ENCODE measurements at places on chromosomes 6 and 20.

DNA sequence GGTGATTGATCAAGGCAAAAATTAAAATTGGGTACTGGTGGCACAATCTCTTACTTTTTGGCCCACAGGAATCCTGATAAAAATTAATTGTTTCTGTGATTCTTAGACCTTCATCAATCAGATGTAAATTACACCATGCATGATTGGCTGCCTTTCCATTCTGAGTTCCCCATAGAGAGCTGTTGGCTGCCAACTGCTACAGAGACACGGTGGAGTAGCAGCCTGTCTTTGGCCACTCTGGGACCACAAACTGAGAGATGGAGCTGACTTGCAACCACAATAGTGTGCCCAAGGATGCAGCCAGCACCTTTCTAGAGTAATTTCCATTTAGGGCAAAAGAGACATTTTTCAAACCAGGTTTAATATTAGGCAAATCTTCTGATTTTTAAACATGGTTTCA, 274.3 kb upstream of the MMS22L start:
- no peak for DNase-seq

DNA sequence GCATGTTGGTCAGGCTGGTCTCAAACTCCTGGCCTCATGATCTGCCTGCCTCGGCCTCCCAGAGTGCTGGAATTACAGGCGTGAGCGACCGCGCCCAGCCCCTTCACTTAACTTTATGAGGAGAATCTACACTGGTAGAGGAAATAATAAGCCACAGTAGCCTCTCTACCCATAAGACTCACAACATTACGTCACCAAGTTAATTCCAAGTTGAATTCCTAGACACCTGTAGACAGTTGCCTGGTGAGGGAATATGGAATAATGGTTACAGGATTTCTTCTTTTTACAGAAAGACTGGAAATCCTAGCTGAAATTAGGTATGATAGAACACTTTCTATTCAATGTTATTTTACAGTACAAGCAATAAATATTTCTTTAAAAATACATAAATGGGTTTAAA, 854.5 kb upstream of the EYS start:
- DNase-seq = no peak

- DNase-seq = no peak
Measured at GRCh38 chr6:86938814-86939213, 1.5 kb downstream of the HTR1E start.

- DNase-seq = no peak
Measured at GRCh38 chr20:51034988-51035656, 12.2 kb upstream of the KCNG1 start.

DNA sequence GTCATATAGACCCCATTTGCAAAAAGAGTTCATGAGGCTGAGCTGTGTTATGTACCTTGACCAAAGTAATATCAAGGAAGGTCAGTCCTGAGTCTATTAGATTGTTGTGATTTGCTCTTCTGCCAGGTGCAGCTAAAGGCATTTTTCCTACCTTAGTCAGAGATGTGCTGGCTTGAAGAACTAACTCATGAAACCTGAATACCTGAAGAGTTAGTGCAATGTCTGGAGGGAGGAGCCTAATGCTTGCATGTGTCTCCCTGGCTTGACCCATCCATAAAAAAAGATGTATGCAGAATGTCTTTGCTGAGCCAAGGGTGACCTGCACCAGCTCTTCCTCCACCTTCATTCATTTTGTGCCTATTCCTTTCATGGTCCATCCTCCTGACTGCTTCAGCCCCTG, 742.0 kb downstream of the KIF16B start:
- DNase-seq = no peak

DNA sequence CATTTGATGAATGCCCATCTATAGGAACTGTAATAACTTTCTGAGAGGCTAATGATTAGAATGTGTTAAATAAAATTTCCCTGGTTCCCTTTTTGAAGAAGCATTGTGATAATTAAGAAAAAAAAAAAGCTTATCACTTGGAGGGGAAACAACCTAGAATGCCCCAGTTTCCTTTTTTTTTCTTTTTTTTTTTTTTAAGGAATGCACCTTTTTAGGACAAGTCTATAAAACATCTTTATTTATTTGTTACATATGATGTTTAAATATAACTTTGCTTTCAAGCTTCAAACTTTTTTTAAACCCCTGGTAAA, 7.3 kb upstream of the MRPS10 start:
- DNase-seq = no peak

DNA sequence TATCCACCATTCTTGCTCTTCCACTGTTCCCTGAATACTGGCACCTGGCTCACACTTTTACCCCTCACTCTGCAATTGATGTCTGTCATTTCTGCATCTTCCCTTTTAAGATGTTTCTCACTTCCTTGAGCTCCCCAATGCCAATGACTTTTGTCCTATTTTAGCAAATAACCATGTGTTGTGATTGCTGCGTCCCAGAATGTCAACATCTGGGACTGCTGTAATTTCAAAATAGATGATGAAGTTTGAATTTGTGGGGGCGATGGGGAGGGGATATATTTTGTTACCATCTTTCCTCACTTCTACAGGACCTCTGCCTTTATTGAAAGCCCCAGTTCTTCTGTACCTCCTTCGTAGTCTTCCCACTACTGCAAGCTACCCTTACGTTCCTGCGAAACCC, 40.0 kb upstream of the ADGRF5 start:
- DNase-seq = no peak

DNA sequence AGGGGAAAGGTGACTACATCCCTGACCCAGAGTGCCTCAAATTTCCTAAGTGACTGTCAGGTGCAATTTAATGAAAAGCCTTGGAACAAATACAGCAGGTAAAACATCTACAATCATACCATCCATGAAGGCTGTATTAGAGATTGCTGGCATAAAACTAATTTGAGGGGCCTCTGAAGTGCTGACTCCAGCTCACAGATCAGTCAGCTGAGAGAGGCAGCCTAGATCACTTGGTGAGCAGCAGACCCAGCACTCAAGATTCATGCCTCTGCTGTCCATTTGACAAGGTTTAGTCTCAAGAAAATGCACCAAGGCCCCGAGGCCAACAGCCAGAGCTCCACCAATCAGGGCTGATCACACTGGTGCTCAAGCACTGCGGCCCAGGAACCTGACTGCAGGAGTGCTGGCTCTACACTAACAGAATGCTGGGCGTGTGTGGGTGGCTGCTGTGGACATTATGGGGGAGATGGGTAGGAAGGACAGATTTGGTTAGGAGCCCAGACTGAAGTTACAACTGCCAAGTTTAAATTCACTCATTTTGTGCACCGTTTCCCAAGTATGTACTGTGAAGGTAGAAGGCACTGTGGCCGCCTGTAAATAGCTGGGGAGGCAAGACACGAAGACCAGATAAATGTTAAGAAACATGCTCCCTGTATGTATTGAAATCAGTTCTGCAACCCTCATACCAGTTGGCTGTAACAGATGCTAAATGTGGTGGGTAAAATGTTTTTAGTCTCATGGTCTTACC, 28.2 kb downstream of the SNX5 start:
- DNase-seq = no peak

DNA sequence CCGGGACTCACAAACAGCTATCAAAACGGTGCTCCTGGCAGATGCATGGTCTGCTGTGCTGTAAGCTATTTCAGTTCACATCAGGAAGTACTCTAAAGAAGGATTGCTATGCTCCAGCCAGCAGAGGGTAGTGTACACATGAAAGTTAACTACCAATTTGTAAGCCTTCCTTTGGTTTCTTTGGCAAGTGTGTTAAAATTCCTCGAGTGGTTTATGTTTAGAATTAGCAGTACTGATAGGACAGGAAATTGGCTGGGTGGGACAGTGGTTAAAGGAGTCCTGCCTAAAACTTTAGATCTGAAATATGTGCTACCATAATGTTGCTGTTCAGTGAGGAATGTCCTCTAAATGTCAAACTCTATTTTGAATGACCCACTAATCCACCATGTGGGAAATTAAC, 47.4 kb downstream of the TRMT11 start:
- DNase-seq = peak; percentile 83

- no peak for DNase-seq
Measured at GRCh38 chr20:8400486-8400885, 268.4 kb downstream of the PLCB1 start.

DNA sequence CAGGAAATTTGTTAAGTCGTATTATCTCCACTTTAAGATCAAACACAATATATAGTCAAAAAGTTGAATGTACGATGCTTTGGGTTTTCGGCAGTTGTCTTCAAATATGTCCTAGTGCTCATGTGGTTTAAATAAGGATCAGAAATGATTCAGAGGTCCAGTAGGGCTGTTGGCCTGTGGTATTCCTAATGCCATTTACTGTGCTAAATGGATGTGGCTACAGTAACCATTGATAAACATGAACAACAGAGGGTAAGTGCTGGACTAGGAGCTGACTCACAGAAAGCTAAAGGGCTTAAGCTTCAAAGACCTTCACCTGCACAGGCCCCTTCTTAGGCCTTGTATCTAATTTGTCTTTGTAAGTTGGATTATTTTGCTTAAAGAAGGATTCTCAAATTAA, 80.5 kb upstream of the TPD52L1 start:
- DNase-seq = no peak

DNA sequence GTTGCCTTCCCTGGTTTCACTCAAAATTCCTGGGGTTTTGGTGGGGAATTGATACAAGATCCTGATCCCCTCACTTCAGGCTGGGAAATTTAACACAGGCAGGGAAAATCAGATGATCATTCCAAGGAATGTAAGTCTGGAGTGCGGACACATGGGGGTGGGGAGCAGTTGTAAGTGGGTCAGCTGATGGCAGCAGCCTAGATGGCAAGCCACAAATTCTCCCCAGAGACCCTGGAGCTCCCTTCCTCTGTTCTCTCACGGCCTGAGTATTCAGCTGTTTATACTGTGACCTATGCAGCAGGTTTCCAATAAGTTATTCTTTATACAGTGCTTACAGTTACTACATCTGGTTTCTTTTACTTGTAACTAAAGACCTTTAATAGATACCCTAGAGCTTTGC, 144.9 kb downstream of the SH3BGRL2 start:
- DNase-seq = no peak

- no peak for DNase-seq
Measured at GRCh38 chr6:8513174-8513573, 77.8 kb upstream of the SLC35B3 start.

GRCh38 chr6:140661691-140662090, 1287.2 kb upstream of the CITED2 start:
- DNase-seq = no peak

DNA sequence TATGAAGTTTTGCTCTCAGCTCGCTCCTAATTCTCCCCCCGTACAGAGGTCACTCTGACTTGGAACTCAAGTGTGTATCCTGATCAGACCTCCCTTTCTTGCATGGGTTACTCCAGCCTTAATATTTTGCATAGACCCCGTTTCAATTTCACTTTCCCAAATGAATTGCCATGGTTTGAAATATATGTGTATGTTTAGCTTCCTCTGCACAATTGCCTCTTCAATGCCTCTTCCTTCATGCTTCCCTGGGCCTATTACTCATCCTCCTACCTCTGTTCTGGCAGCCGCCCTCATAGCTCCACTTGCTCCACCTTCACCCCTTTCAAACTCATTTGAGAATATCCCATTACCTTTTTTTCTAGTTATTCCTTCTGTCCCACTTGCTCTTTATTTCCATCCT, 90.0 kb upstream of the SAMD5 start:
- DNase-seq = no peak

DNA sequence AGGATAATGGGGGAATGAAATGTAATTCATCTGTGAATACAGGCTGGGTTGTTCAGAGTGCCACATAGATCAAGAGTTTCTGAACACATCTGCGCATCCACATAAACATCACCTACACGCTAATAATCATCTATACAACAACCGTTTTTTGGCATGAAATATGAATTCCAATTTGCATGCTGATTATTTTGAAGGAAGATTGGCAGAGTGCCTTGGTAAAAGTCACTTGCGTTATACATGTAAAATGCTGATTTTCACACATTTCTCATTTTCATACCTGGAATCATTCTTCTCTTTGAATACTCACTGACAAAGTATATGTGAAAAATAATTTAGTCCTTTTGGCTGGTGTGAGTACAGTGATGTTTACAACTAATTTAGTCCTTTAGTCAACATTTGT, 17.7 kb downstream of the COL9A1 start:
- no peak for DNase-seq

DNA sequence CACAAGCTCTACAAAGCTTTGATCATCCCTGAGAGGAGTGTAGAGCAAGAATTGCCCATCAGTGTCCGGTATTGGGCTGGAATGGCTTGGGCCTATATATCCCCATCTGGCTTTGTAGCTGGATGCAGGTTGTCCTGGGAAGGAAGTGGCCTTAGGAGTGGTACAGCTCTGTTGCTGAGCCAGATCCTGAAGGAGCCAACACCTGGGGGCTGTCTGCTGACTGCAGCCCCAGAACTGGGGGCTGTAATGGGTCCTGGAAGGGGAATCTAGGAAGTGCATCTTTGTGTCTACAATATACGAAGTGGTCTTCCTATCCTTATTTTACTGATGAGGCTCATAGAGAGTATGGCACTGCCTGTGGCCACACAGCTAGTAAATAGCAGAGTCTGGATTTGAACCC, 145.9 kb downstream of the CDC5L start:
- DNase-seq = no peak

- no peak for DNase-seq
Measured at GRCh38 chr6:158387036-158387435, 74.8 kb downstream of the TULP4 start.

- DNase-seq = no peak
Measured at GRCh38 chr20:25576783-25577530, 8.4 kb downstream of the NINL start.

DNA sequence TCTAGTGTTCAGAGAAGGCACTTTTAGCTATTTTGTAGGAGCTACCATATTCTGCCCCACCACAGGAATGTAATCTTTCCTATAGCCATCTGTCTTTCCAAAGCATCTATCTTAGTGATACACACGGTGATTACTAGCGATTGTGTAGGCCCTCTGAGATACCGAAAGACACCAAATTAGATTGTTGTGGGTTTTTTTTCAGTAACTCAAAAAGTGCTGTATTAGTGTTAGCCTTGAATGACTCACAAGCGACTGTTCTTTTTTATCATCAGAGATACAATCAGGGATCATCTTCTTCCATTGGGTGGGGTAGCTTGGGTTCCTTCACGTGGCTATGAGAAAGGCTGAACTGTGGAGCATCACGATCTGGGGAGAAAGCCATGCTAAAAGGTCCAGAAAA, 160.2 kb downstream of the MTFR2 start:
- DNase-seq = no peak

- no peak for DNase-seq
Measured at GRCh38 chr6:91626911-91627310, 1040.0 kb upstream of the MAP3K7 start.

DNA sequence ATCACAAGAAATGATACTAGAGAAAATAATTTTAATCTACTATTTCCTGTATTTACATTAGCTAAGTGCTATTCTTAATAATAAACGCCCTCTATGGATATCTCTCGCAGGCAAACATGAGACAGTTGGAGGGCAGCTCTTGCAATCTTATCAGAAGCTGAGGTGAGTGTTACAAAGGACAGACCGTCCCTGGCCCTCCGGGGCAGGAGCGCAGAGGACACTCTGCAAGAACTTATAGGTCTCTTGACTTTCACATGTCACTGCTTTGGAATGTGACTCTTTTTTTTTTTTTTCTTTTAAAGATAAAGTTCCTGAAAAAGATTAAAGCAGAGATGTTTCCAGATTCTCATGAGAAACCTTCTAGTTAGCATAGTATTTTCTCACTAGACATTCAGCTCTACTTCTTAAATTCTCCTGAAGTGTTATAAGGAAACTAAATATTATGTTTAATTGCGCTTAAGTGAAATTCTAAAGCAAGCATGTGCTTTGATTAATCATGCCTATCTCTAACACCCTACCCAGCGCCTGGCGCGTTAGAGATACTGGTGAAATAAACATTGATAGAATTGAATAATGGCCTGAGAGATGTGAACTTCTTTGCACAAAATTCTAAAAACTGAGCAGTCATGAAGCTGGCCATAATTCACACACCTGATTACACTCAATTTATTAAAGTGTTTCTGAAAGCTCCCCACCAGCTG, 57.4 kb downstream of the SYTL3 start:
- DNase-seq = peak; percentile 55

Data from AG20443 (cell line).